Cortex of kidney (tissue), 1 donor: ENCODE measurements at places on chromosomes 16 and 17.

GRCh38 chr17:8954339-8954738 lies 11.2 kb downstream of the PIK3R5 start:
- DNase-seq, result no peak

GRCh38 chr17:39903158-39903884 lies 15.1 kb downstream of the GSDMB start:
- DNase-seq, result no peak

GRCh38 chr17:2481760-2482159 lies 29.9 kb downstream of the METTL16 start:
- no peak for DNase-seq

GRCh38 chr17:36212966-36213365 lies 2.1 kb downstream of the CCL4L2 start:
- DNase-seq, result no peak

GRCh38 chr17:45656527-45657181 lies 127.5 kb upstream of the CRHR1 start:
- DNase-seq, result no peak

DNA sequence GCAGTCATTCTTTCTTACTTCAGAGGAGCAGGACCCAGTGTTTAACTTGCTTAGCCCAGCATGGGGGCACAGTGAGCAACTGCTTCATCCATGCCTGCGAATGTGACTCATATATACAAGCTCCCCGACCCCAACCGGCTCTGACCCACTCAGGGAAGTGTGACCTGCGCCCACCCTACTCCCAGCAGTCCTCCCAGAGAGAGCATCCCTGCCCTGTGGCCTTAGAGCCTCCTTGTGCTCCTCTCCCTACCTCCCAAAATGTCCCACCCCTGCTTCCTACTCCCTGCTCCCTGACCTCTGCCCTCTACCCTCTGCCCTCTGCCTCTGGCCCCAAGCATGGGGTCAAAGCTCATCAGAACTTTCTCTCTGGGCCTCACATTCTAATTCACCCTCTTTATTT lies 46.9 kb upstream of the DLX4 start:
- DNase-seq, result no peak

DNA sequence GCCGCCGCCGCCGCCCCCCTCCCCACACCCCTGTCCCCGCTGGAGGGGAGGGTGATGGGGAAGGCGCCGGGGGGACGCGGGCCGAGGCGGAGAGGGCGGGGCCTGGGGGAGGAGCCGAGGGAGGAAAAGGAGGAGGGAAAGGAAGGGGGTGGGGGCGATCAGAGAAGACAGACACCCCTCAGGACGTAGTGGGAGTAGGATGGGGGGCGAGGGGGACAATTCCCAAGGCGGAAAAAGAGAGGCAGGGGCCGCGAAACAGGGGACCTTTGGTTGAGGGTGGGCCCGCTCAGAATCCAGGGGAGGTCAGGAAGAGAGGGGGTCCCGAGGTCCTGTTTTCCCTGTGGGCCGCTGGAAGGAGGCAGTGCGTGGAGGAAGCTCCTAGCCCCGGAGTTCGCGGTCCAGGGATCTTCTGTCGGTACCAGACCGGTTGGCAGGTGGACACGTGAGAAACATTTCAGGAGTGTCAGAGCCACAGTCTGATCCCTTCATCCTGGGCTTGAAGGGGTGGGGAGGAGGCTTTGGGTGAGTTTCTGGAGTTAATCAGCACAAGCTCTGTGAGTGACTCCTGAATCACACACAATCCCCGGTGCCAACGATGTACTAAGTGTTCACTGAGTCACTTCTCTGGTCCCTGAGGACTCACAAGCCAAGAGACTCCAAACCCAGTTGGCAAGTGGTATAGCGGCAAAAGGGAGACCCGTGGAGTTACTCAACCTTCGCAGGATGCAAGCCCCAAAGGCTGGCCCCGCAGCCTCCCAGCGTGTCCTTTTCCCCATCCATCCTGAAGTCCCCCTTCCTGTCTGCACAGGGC lies at the start of gene XYLT1:
Gene XYLT1, minus strand, starts transcription at position 53 of the 811 bp plus-strand sequence. CDS start 164 bp downstream, outside the sequence.
- no peak for DNase-seq

GRCh38 chr17:64503341-64503740 lies 2.7 kb downstream of the DDX5 start:
- no peak for DNase-seq

GRCh38 chr16:4594433-4595410 lies 20.0 kb downstream of the UBALD1 start:
- DNase-seq, result no peak

GRCh38 chr16:5059386-5060072 lies 6.2 kb downstream of the C16orf89 start:
- DNase-seq, result no peak

DNA sequence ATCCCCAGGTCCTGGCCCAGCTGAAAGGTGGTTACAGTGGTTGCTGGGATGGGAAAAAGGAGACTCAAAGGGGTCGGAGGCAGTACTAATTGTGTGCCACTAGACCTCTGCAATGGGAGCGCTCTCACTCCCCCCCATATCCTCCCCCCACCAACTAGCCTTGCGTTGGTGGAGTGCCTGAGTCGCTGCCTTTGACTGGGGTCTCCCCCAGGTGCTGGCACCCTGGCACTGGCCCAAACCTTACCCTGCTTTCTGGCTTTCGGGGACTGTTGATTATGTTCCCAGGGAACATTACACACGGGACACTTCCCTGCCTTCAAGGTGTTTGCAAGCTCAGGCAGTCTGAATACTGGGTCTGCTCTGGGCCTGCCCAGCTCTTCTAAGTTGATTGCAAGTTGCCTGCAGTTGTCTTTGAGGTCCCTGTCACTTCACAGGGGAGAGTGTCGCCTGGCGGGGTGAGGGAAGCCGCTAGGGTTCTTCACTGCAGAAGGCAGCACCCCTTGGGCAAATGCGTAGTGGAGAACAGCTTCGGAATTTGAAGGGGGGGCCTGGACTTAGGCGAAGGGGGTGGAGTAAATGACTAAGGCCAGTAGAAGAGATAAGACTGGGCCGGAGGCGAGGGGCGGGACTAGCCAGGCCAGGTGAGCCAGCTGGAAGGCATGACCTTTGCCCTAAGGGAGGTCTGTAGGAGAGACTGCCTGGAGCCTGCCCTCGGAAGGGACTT lies 98.0 kb downstream of the RAB11FIP4 start:
- no peak for DNase-seq

DNA sequence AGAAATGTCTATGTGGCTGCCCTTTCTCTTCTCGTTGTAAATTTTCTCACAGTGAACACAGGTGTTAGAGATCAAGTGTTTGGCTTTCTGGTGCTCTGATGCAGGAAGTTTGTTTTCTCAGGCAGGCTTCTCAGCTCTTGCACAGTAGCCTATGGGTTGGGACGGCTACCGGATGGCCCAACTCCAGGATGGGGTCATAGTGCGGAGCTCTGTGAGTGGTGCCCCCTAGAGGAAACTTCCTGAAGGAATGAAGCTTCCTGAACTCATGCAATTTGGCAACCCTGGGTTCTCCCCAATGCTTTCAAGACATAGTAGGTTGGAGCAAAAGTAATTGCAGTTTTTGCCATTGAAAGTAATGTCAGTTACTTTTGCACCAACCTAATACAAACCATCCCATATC lies 407.5 kb upstream of the HSBP1 start:
- no peak for DNase-seq

- no peak for DNase-seq
Measured at GRCh38 chr17:9211133-9211765, 189.9 kb downstream of the NTN1 start.

DNA sequence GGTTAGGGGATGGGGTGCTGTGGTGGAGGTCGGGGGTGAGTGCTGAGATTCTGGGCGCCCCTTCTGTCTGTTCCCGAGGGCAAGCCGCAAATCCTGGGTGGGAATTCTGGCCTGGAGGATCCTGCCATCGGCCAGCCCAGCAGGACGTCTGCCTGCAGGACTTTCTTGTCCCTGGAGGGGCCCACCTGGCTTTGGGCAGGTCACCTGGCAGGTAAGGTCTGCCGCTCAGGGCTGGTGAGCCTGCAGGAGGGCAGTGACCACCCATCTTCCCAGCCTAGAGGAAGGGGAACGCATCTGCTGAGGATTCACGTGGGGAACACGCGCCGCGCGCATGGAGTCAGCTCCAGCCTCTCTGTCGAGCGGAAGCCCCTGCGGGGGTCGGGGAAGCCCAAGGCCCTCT lies 5.4 kb downstream of the RNF222 start:
- no peak for DNase-seq

- DNase-seq, result no peak
Measured at GRCh38 chr17:56146534-56146933, 6.7 kb upstream of the ANKFN1 start.

- no peak for DNase-seq
Measured at GRCh38 chr16:10946308-10946707, 1.9 kb downstream of the CLEC16A start.

GRCh38 chr16:47073223-47074155 lies 70.3 kb downstream of the NETO2 start:
- no peak for DNase-seq

- no peak for DNase-seq
Measured at GRCh38 chr17:40610359-40610758, 37.3 kb downstream of the SMARCE1 start.
